Adipocyte (in vitro differentiated cells): ENCODE measurements at places on chromosomes 1 and 21.
A peak's percentile ranks its signal among the peaks of the same experiment; 100 is the strongest.

DNA sequence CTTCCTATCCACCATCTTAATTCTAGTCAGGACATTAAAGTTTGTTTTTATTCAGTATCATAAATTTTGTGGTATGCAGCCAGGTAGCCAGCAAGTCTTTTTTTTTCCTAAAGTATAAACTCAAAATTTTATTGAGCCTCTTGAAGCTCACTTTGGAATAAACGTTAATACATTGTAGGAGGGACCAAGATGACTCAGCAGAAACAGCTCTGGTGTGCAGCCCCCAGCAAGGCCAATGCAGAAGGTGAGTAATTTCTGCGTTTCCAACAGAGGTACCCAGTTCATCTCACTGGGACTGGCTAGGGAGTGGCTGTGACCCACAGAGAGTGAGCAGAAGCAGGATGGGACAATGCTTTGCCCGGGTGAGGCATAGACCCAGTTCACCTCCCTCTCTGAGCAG, 9.7 kb upstream of the OR2M3 start:
- DNase-seq, result no peak

DNA sequence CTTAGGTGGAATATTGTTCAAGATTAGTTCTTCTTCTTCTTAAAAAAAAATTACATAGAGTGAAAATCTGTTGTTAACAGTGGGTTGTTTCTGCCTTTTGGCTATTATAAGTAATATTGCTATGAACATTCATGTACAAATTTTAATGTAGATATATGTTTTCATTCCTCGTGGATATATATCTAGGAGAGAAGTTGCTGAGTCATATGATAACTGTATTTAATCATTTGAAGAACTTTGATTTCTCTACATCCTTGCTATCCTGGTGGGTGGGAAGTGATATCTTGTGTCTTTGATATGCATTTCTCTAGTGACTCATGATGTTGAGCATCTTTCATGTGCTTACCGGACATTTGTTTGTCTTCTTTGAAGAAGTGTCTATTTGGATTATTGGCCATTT, 29.9 kb downstream of the MAST2 start:
- no peak for DNase-seq

DNA sequence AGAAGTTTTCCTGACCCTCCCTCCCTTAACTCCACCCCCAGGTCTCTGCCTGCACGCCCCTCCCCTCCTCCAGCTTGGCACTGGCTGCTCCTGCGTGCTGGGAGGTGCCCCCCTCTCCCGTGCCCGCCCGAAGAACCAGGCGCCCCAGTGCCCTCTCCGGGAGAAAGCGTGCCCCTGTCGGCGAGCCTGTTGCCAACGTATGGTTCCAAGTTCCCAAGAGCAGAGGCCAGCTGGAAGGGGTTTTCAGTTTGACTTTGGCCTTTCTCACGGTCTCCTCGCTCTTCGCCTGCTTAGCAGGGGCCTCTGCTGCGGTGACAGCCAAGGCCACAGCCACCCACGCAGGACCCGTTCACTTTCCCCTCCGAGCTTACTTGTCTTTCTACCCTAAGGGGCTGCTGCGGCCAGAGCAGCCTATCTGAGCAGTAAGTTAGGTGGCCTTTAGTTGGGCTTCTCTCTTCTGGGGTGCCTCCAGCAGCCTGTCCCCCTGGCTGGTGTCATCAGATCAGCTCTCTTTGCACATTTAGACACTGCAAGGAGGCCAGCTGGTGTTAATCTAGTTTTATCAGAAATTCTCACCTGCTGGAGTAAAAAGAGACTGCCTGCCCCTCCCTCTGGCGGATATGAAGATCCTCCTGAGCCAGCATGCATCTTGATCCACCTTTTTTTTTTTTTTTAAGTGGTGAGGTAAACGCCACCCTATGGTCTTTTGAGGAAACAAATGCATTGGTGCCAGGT, 1.5 kb downstream of the STUM start:
- DNase-seq, result peak; percentile 47

DNA sequence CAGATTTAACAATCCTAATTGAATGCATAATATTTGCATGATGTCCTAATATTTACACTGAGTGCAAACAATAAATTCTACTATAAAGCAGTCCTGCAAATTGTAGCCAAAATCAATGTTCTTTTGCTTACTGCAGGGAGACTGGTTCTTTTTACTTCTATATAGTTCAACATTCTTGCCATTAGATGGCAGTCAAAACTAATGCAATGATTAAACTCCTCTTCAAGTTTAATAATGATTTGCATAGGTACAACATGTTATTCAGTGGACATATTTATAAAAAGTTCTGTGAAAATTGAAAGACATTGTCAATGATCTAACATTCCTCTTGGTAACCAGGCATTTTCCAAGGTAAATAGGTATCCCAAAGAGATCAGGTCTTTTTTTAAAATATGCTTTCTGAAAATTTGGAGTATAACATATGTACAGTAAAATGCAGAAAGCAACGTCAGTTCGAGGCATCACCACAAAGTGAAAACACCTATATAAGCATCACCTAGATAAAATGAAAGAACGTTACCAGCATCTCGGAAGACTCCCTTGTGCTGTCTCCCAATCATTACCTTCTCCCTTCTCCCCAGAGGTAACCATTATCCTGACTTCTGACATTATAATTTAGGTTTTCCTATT, 9.8 kb upstream of the FNBP1L start:
- DNase-seq, result peak; percentile 83

GRCh38 chr21:36776981-36777617, 78.2 kb downstream of the SIM2 start:
- no peak for DNase-seq

- DNase-seq, result no peak
Measured at GRCh38 chr21:32226444-32226843, 52.4 kb downstream of the MIS18A start.

DNA sequence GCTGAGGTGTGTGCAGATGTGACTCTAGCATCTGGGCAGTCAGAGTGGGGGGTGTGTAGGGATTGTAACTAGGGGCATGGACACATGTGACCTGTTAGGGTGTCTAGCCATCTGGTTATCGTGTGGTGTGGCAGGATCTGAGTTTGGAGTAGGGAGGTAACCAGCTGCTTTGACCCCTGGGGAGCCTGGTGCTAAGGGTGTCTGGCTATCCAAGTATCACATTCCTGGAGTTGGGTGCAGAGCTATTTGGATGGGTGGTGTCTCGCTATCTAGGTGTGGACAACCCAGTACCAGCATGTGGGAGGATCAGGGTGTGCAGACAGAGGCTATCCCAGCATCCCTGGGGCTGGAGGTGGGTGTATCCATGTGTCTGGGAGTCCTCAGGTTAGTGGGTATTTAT, 4.7 kb downstream of the PTPRU start:
- no peak for DNase-seq

DNA sequence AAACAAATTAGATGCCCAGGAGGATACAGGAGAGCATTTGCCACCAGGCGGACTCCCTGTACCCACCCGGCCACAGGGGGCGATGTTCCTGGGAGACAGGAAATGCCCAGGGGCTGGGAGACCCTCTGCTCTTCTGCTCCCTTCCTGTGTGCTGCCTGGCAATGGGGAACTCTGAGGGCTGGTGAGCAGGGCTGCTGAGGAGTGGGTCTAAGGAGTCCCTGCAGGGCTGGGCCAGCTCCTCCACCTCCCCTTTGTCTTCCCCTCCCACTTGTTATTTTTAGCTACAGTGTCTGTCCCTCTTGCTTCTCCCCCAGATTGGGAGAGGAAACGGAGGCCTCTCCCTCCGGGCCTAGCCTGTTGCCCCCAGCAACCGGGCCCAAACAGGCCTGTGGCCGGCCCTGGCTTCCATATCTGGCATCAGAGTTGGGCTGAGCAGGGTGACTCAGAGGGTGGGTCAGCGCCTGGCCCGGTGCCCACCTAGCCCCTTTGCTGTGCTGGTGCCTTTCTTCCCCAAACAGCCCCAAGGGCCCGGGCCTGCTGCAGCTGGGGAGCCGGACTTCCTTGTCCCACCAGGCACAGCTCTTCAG, 11.6 kb downstream of the LMNA start:
- peak; percentile 98 for DNase-seq

DNA sequence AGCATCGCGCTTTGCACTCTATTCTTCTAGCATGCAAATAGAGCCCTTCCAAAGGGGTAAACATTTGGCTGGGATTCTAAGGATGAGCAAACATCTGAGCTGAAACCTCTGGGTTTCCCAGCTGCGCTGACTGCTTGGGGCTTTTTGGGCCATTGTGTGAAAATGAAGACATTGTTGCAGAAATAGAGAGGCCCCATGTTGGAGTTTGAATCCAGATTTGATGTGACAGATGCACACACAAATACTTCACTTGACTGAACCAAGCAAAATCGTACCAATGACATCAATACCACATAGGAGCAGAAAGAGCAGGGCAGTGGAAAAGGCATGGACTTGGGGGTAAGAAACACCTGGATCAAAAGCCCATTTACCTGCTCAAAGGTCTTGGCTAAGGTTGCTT, 144.6 kb upstream of the HMGB4 start:
- DNase-seq, result no peak

GRCh38 chr21:35190201-35190701, 141.1 kb upstream of the RUNX1 start:
- DNase-seq, result no peak

- no peak for DNase-seq
Measured at GRCh38 chr1:173020138-173020750, 30.5 kb downstream of the TNFSF18 start.

GRCh38 chr1:80202118-80202517, 1195.6 kb upstream of the ADGRL4 start:
- DNase-seq, result no peak

DNA sequence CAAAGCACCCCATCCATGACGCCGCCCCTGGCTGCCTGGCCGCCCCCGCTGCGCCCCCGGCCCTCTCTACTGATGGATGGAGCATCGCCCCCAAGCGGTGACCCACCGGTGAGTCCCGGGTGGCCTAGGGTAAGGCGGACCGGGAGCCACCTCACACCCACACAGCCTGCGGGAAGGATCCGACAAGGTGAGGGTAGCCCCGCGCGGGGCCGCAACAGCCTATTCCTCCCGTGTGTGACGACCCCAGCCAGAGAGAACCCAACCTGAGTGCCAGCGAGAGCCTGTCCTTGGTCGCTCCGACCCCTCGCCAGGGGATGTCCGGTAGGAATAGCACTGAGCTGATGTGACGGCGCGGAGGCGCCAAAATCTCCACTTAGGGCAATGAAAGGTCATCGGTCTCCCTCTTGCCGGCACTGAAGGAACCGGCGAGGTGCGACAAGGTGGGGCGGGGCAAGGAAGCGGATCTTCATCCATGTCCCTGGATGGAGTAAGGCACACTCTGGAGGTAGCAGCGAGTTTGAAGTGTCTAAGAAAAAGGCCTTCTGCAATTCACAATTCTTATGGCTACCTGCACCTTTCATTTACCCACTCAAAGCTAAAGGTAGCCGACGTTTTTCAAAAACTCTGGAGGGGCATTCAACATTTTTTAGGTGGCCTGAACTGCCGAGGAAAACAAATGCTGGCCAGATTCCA, 19.7 kb upstream of the CHIA start:
- no peak for DNase-seq

GRCh38 chr1:47936916-47937551, 60.2 kb downstream of the TRABD2B start:
- DNase-seq, result no peak

- DNase-seq, result no peak
Measured at GRCh38 chr1:221939607-221940006, 197.7 kb upstream of the DUSP10 start.

DNA sequence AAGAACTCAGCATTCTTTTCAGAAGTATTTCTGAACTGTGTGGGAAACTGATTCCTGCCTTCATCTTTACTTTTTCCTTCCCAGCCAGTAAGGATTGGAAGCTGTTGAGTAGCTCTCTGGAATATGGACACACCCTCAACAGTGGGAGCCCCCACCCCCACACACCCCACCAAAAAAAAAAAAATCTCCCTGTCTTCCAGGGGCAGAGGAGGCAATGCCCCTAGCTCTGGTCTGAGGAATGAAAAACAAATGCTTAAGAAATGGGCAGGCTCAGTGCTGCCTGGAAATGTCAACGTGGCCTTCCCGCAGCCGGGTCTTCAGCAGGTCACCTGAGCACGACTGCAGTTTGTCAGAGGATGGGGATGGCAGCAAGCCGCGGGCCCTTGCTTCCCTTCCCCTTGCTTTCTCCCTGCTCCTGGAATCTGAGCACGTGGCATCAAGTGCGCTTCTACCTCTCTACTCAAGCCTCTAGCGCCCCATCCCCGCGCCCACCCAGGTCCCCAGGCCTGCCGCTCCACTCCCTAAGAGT, 479 bp downstream of the RGS16 start:
- peak; percentile 25 for DNase-seq

GRCh38 chr1:8121261-8122159, 95.4 kb upstream of the ERRFI1 start:
- no peak for DNase-seq

DNA sequence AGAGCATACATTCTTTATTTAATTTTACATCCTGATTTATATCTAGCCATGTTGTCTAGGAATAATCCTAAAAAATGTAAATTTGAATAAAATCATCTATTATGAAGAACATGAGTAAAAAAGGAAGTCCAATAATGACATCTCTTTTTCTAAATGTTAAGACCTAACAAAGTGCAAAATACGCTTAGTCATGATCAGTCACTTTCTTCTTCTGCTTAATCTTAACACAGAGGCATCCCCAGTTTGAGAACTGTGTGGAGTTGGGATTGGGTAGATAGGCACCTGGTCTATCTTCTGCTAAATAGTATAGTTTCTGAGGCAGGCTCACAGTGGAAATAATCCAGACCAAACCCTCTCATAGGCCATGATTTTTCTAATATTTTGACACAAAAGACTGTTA, 311.7 kb upstream of the LRRC7 start:
- no peak for DNase-seq

GRCh38 chr1:87968197-87968955, 639.7 kb downstream of the LMO4 start:
- DNase-seq, result peak; percentile 4
